ENCODE measurements at places on chromosomes 11 and 22.
A peak's percentile ranks its signal among the peaks of the same experiment; 100 is the strongest.

DNA sequence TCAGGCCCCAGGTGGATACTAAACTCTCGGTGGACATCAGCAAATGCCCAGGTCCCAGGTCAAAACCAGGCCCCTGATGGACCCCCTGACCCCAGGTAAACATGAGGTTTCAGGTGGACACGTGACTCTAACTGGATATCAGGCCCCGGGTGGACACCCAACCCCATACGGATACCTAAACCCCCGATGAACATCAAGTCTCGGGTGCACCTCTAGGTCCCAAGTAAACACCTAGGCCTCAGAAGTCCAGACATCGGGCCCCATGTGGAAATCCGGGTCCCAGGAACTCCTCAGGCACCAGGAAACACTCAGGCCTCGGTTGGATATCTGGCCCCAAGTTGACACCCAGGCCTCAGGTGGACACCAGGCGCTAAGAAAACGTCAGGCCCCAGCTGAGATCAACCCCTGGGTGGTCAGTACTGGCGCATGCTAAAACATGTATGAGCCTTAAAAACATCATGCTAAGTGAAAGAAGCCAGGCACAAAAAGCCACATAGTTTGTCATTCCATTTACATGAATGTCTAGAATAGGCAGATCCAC lies 54.4 kb upstream of the SEPTIN5 start:
- no peak for DNase-seq

- no peak for DNase-seq
Observed at GRCh38 chr11:44889266-44889665, 61.4 kb downstream of the TP53I11 start.

DNA sequence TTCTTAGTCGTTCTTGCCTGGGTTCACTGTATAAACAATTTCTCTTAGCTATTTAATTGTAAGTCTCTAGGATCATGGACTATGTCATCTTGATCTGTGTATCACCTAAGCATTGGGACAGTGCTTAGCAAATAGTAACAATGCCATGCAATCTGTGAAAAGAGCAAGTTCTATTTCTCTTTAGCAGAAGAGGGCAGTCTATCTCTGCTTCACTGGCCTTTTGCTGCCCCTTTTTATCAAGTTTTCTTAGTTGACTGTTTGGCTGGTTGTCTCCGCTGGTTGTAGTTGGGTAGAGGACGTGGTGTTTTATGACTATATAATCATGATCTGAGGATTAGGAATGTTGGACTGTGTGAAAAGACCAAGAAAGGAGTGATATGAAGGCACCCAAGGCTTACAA lies 315.0 kb downstream of the JRKL start:
- no peak for DNase-seq

DNA sequence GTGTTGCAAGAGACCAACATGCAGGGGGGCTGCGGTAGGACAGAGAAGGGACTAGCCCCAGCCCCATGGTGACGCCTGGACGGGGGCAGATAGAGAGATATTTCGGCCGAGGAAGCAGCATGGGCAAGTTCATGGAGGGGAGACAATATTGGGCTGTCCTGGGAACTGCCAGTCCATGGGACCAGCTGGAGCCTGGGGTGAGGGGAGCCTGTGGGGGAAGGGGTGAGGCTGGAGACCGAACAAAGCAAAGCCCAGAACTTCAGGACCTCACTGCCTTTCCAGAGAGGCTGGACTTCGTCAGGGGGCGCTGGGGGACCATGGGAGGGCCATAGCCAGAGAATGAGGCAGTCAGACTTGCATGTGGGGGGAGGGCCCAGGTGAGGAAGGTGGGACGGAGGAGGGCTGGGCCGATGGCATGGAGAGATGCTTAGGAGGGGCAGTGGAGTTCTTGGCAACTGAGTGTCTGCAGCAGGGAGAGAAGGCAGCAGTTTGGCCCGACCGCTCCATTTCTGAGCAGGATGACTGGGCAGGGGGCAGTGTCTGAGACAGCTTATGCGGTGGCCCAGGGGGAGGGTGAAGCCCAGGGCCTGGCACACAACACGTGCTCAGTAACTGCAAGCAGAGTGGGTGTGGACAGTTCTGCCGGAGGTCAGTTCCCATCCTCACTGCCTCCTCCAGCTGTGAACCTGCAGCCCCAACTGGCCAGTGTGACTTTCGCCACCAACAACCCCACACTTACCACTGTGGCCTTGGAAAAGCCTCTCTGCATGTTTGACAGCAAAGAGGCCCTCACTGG lies 712 bp downstream of the UPK3A start:
- no peak for DNase-seq

GRCh38 chr22:46578251-46578823 lies 40.9 kb upstream of the CELSR1 start:
- no peak for DNase-seq

DNA sequence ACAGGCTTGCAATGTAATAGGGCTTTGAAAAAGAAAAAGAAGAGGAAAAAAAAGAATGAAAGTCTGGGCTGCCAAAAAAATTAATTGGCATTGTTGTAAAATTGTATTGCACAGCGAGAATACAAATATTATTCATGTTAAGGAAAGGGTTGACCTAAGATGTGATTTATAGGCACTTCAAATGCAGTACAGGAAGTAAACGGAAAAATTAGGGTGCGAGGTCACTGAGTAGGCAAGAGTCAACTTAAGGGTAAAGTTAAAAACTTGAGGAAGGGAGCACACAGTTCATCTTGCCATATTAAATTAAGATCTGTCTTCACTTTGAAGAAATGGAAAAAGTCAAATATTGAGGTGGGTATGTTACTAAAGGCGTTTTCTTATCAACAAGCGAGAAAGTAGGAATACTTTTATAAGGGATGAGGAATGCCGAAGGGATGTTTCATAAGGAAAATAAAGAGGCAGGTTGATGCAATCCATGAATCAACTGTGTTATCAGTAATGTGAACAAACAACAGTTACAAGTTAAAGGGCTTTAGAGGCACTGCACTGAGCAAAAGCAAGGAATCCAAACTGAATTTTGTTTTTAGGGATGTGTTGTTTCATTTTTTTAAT lies 123.0 kb downstream of the WT1 start:
- DNase-seq: no peak

DNA sequence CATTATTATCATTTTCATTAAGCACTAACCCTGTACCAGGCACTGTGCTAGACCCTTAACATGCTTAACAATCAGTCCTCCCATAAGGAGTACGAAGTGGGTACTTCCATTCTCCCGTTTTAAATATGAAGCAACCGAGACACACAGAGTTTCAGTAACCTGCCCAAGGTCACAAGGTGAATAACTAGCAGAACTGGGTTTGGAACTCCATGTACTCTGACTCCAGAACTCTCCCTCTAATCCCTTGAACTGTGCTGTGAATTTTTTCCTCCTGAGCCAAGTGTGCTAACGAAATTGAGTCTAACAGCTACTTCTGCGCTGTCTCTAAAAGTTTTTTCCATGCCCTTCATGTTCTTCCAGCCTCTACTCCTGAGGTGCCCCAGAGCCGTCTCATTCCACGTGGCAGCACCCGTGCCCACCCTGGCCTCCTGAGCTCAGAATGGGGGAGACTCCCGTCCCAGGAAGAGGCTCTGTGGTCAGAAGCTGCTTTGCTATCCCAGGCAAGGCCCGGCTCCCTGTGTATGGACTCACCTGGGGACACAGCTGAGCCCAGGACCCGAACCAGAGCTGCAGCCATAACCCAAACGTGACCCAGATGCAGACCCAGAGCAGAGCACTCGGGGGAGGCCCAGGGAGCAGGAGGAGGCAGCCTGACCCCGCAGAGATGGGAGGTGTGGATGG lies 8.6 kb upstream of the TRIM29 start:
- DNase-seq: no peak

DNA sequence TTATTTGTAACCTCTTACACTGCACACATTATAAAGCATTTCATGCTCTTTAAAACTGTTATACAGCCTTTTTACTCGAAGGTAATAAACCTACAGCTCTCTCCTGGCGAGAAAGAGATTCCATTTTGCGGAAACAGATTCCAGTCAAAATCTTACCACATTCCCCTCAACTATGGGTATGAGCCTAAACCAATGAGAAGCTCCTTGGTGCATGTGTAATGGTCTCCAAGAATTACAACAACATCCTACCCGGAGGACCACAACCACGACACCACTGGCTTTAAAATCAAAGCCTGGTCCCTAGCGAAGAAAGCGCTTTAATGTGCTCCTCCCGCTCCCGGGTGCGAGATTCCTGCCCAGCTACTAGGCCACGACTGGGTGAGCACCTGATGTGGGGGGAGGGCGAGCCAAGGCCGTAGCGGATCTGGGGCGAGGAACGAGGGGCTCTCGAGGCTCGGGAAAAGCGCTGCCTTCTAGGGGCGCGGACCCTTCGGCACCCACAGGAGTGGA lies 821 bp downstream of the CELF1 start:
- no peak for DNase-seq

DNA sequence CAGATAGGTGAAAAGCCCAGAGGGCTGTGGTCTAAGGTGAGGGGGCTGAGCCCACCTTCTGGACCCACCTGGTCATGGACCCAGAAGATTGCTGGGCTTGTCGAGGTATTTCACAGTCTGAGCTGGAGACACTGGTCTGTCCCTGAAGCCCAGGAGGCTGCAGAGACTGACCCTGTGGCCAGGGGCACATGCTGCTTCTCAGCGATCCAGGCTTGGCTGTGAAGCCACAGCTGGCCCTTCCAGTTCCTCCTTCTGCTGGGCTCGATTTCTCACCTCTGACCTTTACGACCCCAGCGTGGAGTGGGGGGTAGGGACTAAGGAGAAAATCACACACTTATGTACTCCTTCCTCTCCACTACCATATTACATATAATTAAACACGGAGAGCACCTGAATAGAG lies 88.5 kb downstream of the NECTIN1 start:
- no peak for DNase-seq

- DNase-seq: no peak
Observed at GRCh38 chr22:49663823-49664222, 163.8 kb downstream of the BRD1 start.

DNA sequence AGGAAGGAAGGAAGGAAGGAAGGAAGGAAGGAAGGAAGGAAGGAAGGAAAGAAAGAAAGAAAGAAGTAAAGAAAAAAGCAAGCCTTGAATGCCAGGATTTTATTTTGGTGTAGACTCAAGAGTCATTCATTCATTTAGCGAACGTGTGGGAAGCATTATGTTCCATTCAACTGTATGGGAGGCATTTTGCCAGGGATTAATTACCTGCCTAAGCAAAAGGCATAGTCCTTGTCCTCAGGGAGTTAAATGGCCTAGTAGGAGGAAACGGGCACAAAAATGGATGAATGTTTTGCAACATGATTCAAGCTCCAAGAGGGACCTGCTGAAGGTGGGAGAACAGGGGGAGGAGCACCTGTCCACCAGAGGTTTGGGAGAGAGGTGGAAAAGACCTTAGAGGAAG lies 16.2 kb upstream of the ZNRF3 start:
- DNase-seq: no peak

DNA sequence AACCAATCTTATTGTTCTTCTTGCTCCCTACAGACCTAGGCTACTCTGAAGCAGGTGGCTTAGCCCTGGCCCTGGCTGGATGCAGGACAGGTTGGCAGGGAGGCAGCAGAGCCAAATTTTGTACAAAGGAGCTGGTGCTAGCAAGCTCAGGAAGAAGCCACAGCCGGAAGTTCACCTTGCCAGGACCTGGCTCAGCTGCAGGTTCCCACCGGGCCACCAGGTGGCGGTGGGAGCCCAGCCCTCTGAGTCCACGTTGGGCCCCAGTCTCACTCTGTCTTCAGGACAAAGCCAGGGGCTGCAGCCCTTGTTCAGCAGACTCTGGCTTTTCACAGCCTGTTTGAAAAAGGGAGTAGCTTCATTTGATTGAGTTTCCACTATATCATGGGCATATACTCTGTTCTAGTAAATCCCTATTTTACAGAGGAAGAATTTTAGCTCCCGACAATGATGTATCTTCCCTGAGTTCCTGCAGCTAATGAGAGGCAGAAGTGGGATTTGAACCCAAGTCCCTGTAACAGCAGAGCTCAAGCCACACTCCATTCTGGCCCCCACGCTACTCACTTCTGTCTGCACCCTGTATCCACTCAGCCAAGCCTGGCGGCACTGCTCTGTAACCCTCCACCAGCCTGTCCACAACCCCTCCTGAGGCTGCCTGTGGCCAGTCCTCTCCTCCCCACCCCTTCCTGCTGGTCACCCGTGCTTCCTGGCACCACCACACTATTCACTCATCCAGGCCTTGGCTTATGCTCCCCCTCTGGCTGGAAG lies 3.3 kb downstream of the TKFC start:
- DNase-seq: peak; percentile 76

Measured in stimulated activated CD4-positive, alpha-beta T cell treated with anti-CD3 and anti-CD28 coated beads, Interleukin-4, amount 100 ng/mL, for 4 hours (primary cell).